C1 segment of cervical spinal cord (tissue), 14 donors: ENCODE measurements at places on chromosomes 7 and 10.

- DNase-seq: no peak
Observed at GRCh38 chr7:87575521-87575920, 25.2 kb downstream of the ABCB1 start.

DNA sequence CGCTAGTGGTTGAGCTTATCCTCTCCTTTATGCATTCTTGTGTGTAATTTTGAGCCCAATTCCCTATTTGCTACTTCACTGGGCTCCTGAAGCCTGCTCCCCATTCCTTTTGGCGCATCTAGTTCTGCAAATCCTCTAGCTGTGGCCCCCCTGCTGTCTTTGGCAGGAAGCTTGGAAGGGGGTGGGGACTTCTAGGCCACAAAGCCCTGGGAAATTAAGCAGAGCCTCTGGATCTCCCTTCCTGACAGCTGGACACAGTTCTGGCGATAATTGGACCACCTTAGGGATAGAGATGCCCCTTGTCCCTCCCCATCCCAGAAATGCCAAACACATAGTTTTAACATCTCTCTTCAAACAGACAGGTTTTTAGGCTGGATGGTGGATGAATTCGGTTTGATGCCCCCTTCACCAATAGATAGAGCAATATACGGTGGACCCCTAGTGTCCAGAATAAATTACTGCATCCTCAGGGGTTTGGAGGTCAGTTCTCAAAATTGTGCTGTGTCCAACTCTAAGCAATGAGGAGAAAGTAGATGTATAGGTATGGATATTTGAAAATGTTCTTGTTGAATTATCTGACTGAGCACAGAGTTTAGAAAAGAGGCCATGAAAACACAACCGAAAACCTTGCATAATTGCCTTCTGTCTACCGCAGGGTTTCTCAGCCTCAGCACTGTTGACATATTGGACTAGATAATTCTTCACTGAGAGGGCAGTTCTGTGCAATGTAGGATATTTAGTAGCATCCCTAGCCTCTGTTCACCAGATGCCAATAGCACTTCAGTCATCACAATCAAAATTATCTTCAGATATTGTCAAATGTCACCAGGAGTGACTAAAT is 75.5 kb downstream of the PAPSS2 start:
- DNase-seq: no peak

GRCh38 chr7:137990251-137990941 is 11.5 kb downstream of the CREB3L2 start:
- DNase-seq: no peak

DNA sequence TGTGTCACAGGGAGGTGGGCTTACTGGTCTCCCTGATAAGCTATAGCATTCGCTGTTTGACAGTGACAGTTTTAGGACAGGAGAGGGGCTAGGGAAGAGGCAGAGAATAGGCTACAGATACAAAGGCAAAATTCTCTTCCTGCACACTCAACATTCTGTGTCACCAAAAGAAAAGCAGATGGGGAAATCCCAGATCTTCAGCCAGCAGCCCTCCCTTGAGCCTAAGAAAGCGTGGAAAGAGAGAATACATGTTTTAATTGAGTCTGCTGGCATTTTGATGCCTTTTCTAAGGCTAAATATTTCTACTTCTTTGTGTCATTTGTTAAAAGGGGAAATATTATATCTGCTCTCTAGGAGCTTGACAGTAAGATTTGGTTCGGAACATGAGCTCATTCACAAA is 247.0 kb downstream of the TRIL start:
- no peak for DNase-seq

DNA sequence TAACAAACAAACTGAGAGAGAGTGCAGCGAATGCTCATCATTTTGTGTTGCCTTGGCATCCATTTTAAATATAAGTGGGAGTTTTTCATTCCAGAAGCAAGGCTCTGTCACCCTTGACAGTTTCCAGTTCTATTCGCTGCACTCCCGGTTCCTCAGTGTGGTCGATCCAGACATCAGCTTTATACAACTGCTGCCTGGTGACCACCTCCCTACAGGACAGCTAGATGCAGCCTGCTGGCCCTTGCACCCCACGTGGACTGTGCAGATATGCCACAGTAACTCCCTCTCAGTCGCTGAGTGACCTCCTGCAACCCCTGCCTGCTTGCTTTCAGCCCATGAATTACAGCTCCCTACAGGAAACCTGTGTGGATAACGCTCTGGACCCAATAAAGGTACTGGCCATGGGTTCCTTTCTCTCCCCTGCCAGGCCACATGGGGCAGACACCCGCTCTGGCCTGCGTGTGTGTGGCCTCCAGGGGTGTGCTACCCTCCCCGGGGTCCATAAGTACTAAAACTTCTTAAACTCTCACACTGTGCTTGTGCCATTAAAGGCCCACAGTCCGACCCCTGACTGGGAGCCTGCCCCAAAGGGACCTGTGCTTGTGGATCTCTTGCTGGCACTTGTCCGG is 23.6 kb downstream of the BEND7 start:
- DNase-seq: no peak

- no peak for DNase-seq
Observed at GRCh38 chr7:66193146-66193725, 11.9 kb upstream of the TPST1 start.

GRCh38 chr10:129096065-129096984 is 370.7 kb upstream of the MGMT start:
- no peak for DNase-seq

- no peak for DNase-seq
Observed at GRCh38 chr7:42763137-42763551, 148.7 kb downstream of the C7orf25 start.

- DNase-seq: no peak
Observed at GRCh38 chr10:6089334-6090219, 743 bp downstream of the RBM17 start.

GRCh38 chr7:32068411-32069101 is 1.7 kb downstream of the PDE1C start:
- DNase-seq: no peak

- DNase-seq: no peak
Observed at GRCh38 chr10:100656454-100656853, 88.9 kb upstream of the PAX2 start.

DNA sequence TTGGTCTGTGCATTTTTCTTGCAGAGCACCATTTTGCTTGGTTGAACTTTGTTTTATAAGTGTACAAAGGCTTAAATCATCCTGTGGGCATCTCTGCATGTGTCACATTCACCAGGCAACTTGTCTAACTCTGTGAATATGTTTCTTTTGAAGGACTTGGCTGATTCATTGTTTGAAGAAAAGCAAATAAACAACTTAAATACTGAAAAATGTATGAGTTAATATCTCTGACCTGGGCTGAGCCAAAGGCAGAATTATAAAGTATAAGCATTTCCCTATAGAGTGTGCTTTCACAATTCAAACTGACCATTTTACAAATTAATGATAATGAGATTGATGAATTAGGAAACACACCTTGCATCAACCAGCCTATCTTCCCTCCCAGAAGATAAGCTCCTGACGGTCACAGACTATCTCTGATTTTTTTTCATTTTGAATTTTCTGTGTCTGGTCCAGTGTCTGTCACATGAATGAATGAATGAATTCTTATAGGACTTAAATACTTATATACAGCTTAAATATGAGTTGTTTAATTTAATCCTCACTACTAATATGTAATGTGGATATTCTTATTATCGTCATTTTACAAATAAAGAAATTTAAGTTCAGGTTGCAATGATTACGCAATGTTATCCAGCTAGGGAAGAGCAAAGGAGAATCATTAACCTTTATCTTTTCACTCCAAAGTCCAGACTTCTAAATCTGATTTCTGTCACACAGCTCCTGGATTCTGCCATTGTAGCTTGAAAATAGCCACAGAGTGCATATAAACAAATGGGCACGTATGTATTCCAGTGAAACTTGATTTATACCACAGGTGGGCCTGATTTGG is 182.0 kb upstream of the PHYHIPL start:
- DNase-seq: no peak

GRCh38 chr7:5690931-5691473 is 90.5 kb downstream of the RNF216 start:
- DNase-seq: no peak

- no peak for DNase-seq
Observed at GRCh38 chr7:100211342-100211780, 8.4 kb upstream of the PVRIG start.

- DNase-seq: no peak
Observed at GRCh38 chr10:43024942-43025700, 51.7 kb upstream of the RET start.
